Kidney (tissue), 22 donors: ENCODE measurements at places on chromosomes 6 and 20. TPM values are rescaled to one million over a fixed set of nuclear protein-coding genes. Genes with fewer than 3 reads are reported as not detected.

- no peak for DNase-seq
These were observed 174.0 kb downstream of the SASH1 start for GRCh38 chr6:148516617-148517016.

GRCh38 chr6:147709396-147710272 is 201.1 kb downstream of the SAMD5 start:
- no peak for DNase-seq

DNA sequence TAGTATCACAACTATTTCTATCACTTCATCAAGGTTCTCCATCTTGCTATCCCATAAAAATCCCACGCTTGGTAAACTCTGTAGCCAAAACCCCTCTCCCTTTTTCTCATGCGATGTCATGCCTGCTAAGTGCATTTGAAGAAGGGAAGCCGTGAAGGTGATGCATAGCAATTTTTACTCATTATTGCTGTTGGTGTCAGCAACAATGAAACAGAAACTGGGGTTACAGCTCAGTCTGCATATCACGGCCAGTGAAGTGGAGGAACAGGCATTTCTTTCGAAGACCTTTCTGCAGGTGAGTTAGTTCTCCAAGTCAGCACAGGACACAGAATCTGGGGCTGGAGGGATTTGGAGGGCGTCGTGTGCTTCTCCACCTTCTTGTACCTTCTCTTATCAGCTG is 5.8 kb downstream of the UNC93A start:
- no peak for DNase-seq

DNA sequence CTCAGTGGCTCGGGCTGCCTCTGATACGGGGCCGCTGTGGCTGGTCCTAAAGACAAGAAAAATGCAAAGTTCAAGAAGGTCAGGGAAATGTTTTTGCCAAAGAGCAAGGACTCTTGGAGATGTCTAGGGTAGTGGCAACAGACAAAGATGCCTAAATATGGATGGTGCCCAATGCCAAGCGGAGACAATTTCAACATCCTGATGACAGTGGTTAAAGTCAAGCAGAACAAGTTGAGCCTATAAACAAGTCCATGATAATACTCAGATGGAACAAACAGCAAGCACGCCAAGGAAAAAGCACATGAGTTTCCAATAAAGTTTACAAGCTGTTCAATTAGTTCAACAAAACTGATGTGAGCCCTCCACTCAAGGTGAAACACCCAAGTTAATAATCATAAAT is 51.1 kb downstream of the SLC22A1 start:
- no peak for DNase-seq

- DNase-seq = no peak
These were observed 26.4 kb upstream of the SIRPA start for GRCh38 chr20:1868856-1869255.

GRCh38 chr6:113909224-113909856 is 52.2 kb downstream of the MARCKS start:
- no peak for DNase-seq

Gene LAMA5
- 342 TPM for total RNA-seq

DNA sequence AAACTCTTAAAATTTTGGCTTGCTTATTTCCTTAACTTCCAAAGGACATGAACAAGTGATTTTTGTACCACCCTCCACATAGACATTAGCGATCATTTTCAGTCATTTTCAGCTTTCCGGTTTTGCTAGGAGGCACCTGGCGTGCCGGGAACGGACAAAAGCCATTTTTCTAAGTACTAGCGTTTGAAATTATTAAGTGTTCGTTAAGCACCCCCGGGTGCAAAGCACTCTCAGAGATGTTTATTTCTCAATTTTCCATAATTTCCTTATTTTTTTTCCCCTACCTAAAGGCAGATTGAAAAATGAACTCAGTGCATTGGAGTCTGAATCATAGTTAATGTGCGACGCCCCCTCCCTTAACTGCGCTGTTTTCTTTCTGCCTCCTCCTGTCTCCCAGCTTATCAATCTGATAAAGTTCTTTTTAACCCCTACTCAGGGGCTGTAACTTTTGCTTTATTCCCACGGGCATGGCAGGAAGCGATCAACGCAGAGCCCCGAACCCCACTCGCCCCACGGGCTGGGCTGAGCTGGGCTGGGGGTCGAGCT is 58.2 kb downstream of the ZNF831 start:
- peak; percentile 46 for DNase-seq

DNA sequence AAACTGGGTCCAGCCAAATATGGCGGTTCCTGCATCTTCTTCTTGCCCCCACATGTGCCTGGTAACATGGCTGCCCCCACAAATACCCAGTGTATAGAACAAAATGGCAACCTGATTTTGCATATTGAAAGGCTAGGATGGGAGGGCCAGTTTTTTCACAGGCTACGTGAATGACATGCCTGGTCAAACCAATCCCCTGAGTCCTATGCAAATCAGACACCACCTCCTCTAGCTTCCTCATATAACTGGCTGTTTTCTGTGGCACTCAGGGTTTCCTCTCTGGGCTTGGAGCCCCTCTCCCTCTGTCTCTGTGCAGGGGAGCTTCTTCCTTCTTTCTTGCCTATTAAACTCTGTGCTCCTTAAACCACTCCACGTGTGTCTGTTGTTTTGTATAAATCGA is 372.1 kb downstream of the KIF16B start:
- no peak for DNase-seq

DNA sequence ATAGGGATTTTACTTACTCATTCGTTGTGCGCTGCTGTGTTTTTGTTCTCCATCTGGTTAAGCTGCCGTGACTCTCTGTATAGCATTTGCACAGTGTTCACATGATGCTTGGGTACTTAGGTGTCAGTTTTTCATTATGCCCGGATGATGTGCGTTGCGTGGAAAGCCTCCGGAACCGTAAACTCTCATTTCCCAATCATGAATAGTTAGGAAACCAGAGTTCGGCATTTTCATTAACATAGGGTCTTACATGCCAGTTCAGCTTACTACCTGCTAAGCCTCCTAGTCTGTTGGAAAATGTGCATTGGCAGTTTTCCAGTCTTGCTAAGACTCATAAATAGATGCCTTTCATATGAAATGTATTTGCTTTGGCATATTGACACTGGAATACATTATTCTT is 483.4 kb upstream of the FLRT3 start:
- DNase-seq = no peak

GRCh38 chr6:39910744-39911143 is 23.5 kb downstream of the MOCS1 start:
- DNase-seq = no peak

DNA sequence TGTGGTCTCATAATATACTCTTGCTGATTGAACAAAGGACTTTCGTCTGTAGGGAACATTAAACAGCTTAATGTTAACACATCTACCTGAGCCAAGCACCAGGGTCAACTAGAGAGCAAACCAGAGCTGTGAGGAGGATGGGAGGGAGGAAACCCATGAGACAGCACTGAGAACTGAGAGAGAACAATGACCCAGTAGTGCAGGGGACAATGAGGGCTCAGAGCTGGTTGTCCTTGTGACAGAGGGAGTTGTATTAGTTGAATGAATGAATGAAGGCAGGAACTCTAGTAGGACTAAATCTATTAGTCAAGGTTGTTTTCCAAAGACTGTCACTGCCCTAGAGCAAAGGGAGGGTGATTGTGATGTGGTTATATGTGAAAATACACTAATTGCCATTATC is 28.2 kb upstream of the GSTA4 start:
- no peak for DNase-seq

- DNase-seq = peak; percentile 52
These were observed 14.6 kb upstream of the BLCAP start for GRCh38 chr20:37542281-37542680.

Gene HRH3
- not detected for total RNA-seq

Gene CALHM4
- total RNA-seq = not detected

- no peak for DNase-seq
These were observed 79.2 kb downstream of the GCLC start for GRCh38 chr6:53465732-53466131.

GRCh38 chr6:163449076-163449475 is 34.6 kb downstream of the QKI start:
- DNase-seq = no peak

GRCh38 chr20:38270869-38271605 is 10.5 kb upstream of the KIAA1755 start:
- DNase-seq = peak; percentile 89

DNA sequence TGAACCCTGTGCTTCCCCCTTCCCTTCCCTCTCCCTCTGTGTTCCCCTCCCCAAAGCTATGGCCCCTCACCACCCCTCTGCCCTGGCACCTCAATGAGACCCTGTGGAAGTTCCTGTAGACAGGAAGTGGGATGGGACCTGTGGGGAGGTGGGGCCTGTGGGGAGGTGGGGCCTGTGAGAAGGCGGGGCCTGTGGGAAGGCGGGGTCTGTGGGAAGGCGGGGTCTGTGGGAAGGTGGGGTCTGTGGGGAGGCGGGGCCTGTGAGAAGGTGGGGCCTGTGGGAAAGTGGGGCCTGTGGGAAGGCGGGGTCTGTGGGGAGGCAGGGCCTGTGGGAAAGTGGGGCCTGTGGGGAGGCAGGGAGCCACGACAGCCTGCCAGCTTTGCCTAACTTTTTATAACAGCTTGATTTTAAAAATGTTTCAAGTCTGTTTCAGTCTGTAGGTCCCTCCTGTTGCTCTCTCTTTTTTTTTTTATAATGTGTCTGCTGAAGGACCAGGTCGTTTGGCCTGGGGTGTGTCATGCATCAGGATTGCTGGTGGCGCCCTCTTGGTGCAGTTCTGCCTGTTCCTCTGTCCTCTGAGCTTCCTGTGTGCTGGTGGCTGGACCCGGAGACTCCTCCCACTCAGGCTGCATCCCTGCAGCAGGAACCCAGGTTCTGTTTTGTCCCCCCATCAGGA is 70.5 kb upstream of the SLCO4A1 start:
- DNase-seq = no peak

Gene KIF13A
- total RNA-seq = 35.9 TPM

- no peak for DNase-seq
These were observed 4.9 kb downstream of the ARFRP1 start for GRCh38 chr20:63702751-63703470.

DNA sequence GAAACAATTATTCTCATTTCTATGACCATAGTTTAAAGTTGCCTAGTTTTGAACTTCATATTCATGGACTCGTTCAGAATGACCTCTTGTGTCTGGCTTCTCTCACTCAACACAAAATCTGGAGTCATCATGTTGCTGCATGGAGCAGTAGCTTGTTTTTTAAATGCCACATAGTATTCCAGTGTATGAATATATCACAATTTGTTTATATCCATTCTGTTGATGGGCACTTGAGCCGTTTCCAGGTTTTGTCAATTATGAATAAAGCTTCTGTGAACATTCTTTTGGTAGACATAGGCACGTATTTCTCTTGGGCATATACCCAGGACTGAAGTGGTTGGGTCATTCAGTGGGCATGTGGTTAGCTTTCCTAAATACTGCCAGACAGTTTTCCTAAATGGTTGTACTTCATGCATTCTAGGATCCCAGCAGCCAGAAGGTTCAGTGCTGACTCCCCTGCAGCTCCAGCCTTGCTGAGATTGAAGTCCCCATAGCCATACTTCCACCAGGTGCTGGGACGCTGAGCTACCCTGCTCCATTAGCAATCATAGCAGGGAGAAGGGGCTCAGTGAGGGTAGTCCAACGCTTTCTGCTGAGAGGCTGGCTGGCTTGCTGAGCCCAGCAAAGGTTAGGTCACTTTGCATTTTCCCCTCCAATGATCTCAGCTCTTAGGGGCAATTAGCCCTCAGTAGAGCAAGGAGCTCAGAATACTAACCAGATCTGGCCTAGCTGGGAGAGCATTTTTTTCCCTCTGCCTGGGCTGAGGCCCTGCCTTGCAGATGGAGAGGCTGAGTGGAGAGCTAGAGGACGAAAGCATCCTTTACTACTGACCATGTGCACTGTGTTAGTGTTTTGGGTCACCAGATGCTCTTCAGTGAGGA is 35.7 kb upstream of the CTNNBL1 start:
- DNase-seq = peak; percentile 44

Gene MOG
- total RNA-seq = not detected

DNA sequence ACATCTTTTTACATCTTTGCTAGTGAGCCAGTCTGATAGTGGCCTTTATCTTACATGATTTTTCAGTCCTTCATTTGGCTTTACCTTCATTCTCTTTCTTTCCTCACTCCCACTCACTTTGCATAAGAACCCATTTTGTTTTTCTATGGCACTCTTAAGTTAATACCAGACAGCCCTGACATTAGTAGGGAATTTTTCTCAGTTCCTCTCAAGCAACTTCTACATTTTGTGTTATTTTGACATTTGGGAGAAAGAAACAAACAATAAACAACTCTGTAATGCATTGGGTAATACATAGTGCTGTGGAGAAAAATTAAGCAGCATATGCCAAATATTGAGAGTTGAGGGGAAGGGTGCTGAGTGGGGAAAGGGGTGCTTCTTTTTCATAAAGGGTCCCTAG is 524.1 kb upstream of the JAG1 start:
- DNase-seq = no peak

GRCh38 chr6:107819217-107819616 is 4.9 kb downstream of the SCML4 start:
- no peak for DNase-seq

Gene ADGRF1
- 58.8 TPM for total RNA-seq

DNA sequence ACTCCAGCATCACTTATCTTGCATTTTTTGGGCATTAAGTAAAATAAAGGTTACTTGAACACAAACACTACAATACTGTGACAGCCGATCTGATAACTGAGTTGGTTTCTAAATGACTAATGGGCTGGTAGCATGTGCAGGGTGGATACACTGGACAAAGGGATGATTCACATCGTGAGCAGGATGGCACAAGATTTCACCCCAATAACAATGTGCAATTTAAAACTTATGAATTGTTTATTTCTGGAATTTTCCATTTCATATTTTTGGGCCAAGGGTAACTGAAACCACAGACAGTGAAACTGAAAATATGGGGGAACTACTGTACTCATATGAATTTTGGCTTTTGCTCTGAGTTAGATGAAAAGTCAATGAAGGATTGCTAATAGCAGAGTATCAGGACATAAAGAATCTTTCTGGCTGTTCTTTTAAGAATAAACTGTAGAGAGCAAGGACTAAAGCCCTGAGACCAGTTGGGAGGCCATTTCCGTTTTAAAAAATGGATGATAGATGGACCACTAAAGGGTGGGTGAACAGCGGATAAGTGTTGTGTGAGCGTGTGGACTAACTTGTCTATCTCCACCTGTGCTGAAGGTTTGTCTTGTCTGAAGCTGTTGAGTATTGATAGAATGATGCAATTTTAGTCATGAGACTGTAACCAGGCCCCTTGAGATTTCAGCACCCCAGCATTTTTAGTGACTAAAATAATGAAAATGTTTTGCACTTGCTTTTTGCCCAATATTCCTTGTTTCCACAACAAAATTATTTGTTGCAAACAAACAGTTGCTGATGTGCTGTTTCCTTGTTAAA is 8.2 kb downstream of the SPINT3 start:
- no peak for DNase-seq

Gene RAB23
- total RNA-seq = 8.0 TPM

Gene GHRH
- not detected for total RNA-seq

- no peak for DNase-seq
These were observed 26.5 kb upstream of the CNKSR3 start for GRCh38 chr6:154536999-154537398.

DNA sequence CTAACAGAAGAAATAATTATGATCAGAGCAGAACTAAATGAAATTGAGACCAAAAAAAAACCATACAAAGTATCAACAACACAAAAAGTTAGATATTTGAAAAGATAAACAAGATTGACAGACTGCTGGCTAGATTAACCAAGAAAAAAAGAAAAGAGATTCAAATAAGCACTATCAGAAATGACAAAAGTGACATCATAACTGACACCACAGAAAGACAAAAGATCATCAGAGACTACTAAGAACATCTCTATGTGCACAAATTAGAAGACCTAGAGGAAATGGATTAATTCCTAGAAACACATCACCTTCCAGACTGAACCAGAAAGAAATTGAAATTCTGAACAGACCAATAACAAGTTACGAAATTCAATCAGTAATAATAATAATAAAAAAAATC is 17.9 kb downstream of the DTNBP1 start:
- no peak for DNase-seq

Gene LEMD2
- total RNA-seq = 57.1 TPM

Gene CLPSL1
- total RNA-seq = not detected

Gene MAS1
- not detected for total RNA-seq

Gene GPX5
- total RNA-seq = not detected
